ENCODE measurements at places on chromosomes 2 and 18. TPM values are rescaled to one million over a fixed set of nuclear protein-coding genes. Genes with fewer than 3 reads are reported as not detected.

- peaks cover 37% of the 10 kb centered on the region for H3K4me1 ChIP-seq
- H3K4me3 ChIP-seq: peak overlapping the region; percentile 99
- peaks cover 20% of the 10 kb centered on the region for H3K36me3 ChIP-seq
Observed at GRCh38 chr2:68251855-68252399, 405 bp downstream of the PPP3R1 start.

DNA sequence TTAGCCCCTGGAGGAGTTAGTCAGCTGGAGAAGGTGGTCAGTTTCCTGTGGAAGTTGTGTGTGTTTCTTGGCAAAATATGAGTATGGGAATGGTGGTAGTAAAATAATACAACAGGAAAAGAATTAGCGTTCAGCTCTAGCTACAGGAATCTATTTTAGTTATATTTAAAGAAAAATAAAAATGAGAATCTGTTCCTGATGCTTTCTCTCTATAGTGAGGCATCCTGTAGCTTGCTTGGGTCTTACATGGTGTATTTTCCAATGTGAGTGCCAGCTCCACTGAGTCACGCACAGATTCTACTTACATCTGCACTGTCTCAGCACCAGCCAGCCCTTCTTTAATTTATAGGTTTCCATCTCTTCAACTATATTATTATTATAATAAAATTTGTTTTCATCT lies 132.2 kb downstream of the BIRC6 start:
- H3K36me3 ChIP-seq: peaks cover 34% of the 10 kb centered on the region
- peaks cover 5% of the 10 kb centered on the region for H3K4me1 ChIP-seq
- H3K27me3 ChIP-seq: no peaks in the 10 kb centered on the region
- no peak overlapping the region for H3K27ac ChIP-seq
- no peak overlapping the region for H3K4me3 ChIP-seq

GRCh38 chr2:10752236-10752635 lies 30.8 kb downstream of the ATP6V1C2 start:
- no peak for DNase-seq
- no peak overlapping the region for H3K4me3 ChIP-seq
- H3K4me1 ChIP-seq: peaks cover 2% of the 10 kb centered on the region
- H3K36me3 ChIP-seq: no peaks in the 10 kb centered on the region

GRCh38 chr2:164252568-164253287 lies 368.6 kb downstream of the GRB14 start:
- no peak overlapping the region for H3K27ac ChIP-seq
- no peaks in the 10 kb centered on the region for H3K4me1 ChIP-seq
- H3K36me3 ChIP-seq: no peaks in the 10 kb centered on the region
- H3K27me3 ChIP-seq: no peaks in the 10 kb centered on the region

DNA sequence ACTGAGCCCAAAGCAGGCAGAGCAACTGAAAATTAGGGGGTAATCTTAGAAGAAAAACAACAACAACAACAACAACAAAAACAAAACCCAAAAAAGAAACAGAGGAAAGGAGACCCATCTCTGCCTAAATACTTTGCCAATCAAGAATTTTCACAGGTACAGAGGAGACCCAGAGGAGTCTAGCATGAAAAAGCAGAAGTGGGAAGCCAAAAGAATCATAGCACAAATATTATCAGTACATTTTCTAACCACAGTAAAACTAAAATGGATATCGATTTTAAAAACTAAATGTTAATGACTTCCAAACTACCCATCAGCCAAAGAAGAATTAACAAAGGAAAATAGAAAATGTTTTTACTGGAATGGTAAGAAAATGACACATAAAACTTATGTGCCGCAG lies 148.1 kb downstream of the BAZ2B start:
- H3K27ac ChIP-seq: no peak overlapping the region
- no peaks in the 10 kb centered on the region for H3K36me3 ChIP-seq
- H3K27me3 ChIP-seq: no peaks in the 10 kb centered on the region
- no peak for DNase-seq
- no peak overlapping the region for H3K4me3 ChIP-seq

GRCh38 chr2:119384971-119385370 lies 18.2 kb downstream of the DBI start:
- DNase-seq: no peak
- peaks cover 7% of the 10 kb centered on the region for H3K4me1 ChIP-seq
- H3K27ac ChIP-seq: no peak overlapping the region
- no peaks in the 10 kb centered on the region for H3K36me3 ChIP-seq
- no peak overlapping the region for H3K4me3 ChIP-seq
- peaks cover 9% of the 10 kb centered on the region for H3K27me3 ChIP-seq

- H3K27me3 ChIP-seq: no peaks in the 10 kb centered on the region
- no peak overlapping the region for H3K27ac ChIP-seq
- H3K4me1 ChIP-seq: peaks cover 26% of the 10 kb centered on the region
- DNase-seq: no peak
Observed at GRCh38 chr18:35968278-35968880, 4.1 kb upstream of the RMP24 start.

- H3K4me3 ChIP-seq: peak overlapping the region; percentile 69
- H3K4me1 ChIP-seq: peaks cover 62% of the 10 kb centered on the region
- H3K36me3 ChIP-seq: peaks cover 31% of the 10 kb centered on the region
Observed at GRCh38 chr2:95024960-95025405, 525 bp upstream of the MAL start.

GRCh38 chr2:135055182-135055786 lies 3.2 kb downstream of the RAB3GAP1 start:
- H3K36me3 ChIP-seq: peaks cover 41% of the 10 kb centered on the region
- DNase-seq: no peak
- H3K4me3 ChIP-seq: peak overlapping the region; percentile 94
- H3K27me3 ChIP-seq: peaks cover 2% of the 10 kb centered on the region
- peaks cover 46% of the 10 kb centered on the region for H3K4me1 ChIP-seq

DNA sequence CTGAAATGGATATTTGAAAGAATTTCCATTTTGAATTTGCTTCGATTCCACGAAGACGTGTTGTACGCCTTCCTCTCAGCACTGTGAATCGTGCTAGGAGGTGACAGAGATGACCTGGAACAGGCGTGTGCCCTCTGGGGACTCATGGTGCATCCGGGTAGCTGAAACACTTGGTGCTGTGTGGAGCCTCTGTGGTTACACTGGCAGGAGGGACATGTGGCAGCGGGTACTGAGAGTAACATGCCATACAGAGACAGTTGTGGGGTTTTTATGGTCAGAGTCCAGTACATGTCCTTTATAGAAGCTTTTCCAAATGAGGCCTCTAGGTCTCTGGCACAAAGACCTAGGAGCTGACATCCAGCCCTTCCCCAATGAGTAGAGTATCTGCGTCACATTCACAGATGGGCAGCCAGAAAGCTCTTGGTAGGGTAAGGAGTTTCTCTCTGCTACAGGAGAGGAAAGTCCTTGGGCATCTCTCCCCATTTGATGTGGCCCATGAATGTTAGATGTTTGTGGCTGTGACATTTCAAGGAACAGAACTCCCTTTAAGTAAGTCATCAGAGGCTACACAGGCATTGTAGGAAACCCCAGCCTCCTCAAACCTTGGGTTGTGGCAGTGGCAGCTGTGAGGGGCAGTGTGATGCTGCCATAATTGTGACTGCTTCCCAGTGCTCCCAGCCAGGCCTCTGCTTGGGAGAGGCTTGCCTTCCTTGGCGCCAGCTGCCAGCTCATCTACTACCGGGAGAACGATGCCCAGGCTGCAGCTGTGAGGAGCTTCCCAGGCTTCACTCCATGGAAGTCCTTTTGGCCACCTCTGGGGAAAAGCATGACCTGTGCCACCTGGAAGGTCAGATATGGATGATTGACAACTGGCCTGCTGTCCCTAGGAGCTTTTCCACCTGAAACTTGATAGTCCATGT lies 80.6 kb downstream of the ACOXL start:
- H3K4me3 ChIP-seq: no peak overlapping the region
- H3K36me3 ChIP-seq: no peaks in the 10 kb centered on the region
- H3K27ac ChIP-seq: no peak overlapping the region
- DNase-seq: peak; percentile 53

DNA sequence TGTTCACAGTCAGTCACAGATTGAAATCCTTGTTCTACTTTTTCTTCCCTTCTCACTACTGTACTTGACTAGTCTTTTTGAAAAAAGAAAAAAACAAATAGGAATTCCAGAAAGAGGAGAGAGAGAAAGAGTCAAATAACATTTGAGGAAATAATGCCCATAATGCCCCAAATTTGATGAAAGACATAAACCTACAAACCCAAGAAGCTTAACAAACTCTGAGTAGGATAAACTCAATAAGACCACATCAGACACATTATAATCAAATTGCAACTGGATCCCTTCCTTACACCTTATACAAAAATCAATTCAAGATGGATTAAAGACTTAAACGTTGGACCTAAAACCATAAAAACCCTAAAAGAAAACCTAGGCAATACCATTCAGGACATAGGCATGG lies 30.9 kb downstream of the TMEM185B start:
- H3K4me3 ChIP-seq: no peak overlapping the region
- H3K36me3 ChIP-seq: peaks cover 17% of the 10 kb centered on the region
- H3K27ac ChIP-seq: no peak overlapping the region
- no peak for DNase-seq
- peaks cover 23% of the 10 kb centered on the region for H3K27me3 ChIP-seq
- H3K4me1 ChIP-seq: no peaks in the 10 kb centered on the region

DNA sequence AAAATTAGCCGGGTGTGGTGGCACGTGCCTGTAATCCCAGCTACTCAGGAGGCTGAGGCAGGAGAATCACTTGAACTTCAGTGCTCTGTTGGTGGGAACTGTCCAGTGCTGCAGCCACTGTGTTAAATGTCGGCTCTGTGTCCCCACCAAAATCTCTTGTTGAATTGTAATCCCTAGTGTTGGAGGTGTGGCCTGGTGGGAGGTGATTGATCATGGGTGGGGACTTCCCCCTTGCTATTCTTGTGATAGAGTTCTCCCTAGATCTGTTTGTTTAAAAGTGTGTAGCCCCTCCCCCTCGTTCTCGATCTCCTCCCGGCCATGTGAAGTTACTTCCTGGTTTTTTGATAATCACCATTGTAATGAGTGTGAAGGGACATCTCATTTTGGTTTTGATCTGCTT lies 9.8 kb upstream of the RPL31 start:
- no peaks in the 10 kb centered on the region for H3K27me3 ChIP-seq
- no peak overlapping the region for H3K4me3 ChIP-seq
- peaks cover 5% of the 10 kb centered on the region for H3K4me1 ChIP-seq
- no peak overlapping the region for H3K27ac ChIP-seq
- DNase-seq: no peak
- H3K36me3 ChIP-seq: no peaks in the 10 kb centered on the region

- no peak overlapping the region for H3K27ac ChIP-seq
- no peaks in the 10 kb centered on the region for H3K4me1 ChIP-seq
- peaks cover 6% of the 10 kb centered on the region for H3K27me3 ChIP-seq
- no peak overlapping the region for H3K4me3 ChIP-seq
- DNase-seq: no peak
Observed at GRCh38 chr18:74316257-74317170, 875 bp downstream of the C18orf63 start.

GRCh38 chr2:220811952-220812570 lies 760.0 kb downstream of the EPHA4 start:
- DNase-seq: peak; percentile 6
- no peaks in the 10 kb centered on the region for H3K4me1 ChIP-seq
- H3K4me3 ChIP-seq: no peak overlapping the region
- no peaks in the 10 kb centered on the region for H3K36me3 ChIP-seq
- no peaks in the 10 kb centered on the region for H3K27me3 ChIP-seq

DNA sequence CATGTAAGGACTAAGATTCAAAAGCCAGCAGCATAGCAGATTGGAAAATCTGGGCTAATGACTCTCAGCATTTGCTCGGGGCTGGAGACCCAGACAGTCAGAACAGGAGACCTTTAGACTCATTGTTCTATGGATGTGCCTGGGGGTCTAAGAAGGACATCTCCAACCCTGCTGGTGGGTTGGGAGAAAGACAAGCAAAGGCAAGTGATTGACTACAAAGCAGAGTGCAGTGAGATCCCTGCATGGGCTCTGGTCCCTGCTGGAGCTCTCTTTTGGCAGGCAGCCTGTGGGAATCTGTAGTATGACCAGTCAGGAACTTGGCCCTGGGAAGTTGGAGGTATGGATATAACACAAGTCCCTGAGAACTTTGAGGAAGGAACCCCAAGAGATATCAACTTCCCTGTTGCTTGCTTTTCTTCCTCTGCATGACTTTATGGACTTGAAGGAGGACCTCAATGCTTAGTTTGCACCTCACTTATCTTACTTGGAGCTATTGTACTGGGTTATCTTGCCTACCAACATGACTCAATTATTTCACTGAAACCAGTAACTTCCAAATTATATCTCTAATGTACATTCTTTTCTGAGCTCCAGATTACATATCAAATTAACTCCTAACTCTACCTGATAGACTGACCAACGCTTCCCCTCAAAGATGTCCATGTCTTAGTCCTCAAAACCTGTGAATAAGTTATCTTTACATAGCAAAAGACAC lies 236.0 kb downstream of the CYRIA start:
- no peak overlapping the region for H3K27ac ChIP-seq
- no peaks in the 10 kb centered on the region for H3K36me3 ChIP-seq
- no peak overlapping the region for H3K4me3 ChIP-seq
- H3K27me3 ChIP-seq: no peaks in the 10 kb centered on the region
- no peak for DNase-seq

- DNase-seq: no peak
- H3K4me1 ChIP-seq: no peaks in the 10 kb centered on the region
- H3K36me3 ChIP-seq: no peaks in the 10 kb centered on the region
- no peak overlapping the region for H3K4me3 ChIP-seq
- H3K27ac ChIP-seq: no peak overlapping the region
Observed at GRCh38 chr2:162704496-162704895, 134.1 kb downstream of the KCNH7 start.

The SERPINB13 gene
- total RNA-seq: not detected

The DSG1 gene
- not detected for total RNA-seq

The CYP27C1 gene
- not detected for total RNA-seq

The LIMS2 gene
- total RNA-seq: 7.2 TPM
